Activated CD8-positive, alpha-beta memory T cell treated with anti-CD3 and anti-CD28 coated beads, Interleukin-2, amount 10 ng/mL, durations not matched to agents 7 days and 5 days (primary cell): ENCODE measurements at places on chromosomes 5 and 9. TPM values are rescaled to one million over a fixed set of nuclear protein-coding genes. Genes with fewer than 3 reads are reported as not detected.

The GPX8 gene
- total RNA-seq: not detected

The CCDC192 gene
- not detected for total RNA-seq

The THBS4 gene
- 3.6 TPM for total RNA-seq

The FOXE1 gene
- total RNA-seq: not detected

The GPR150 gene
- total RNA-seq: 0.28 TPM

The SOHLH1 gene
- not detected for total RNA-seq

The MYOZ3 gene
- not detected for total RNA-seq

The ANKRD20A1 gene
- not detected for total RNA-seq

The MEGF10 gene
- not detected for total RNA-seq
